ENCODE measurements at places on chromosomes 2 and 18.

DNA sequence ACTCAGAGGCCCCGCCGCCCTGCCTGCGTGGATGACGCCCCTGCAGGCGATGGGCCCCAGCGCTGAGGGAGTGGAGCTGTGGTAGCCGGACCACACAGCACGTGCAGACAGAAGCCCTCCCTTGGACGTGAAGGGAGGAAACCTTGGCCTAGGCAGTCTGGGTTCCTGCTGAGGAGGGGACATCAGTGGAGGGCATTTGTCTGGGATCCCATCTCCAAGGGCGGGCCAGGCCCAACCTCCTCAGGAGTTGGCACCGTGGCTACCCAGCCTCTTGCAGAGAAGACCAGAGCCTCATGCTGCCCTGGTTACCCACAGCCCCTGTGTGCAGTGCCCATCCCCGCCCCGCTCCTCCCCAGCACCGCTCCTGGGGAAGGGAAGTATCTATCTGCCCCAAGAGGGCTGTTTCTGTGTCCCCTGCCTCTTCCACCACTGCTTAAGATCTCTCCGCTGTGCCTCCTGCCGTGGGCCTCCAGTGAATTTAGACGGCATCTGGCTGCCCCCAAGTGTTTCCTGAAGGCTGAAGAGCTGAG, 241.8 kb downstream of the KLHL29 start:
- no peak for DNase-seq

- no peak for DNase-seq
These were observed 51.7 kb upstream of the CCDC85A start for GRCh38 chr2:56132138-56132537.

GRCh38 chr2:25743132-25743830, 69.9 kb upstream of the DTNB start:
- no peak for DNase-seq

- DNase-seq, result peak; percentile 88
These were observed 156.1 kb upstream of the ID2 start for GRCh38 chr2:8525582-8526402.

DNA sequence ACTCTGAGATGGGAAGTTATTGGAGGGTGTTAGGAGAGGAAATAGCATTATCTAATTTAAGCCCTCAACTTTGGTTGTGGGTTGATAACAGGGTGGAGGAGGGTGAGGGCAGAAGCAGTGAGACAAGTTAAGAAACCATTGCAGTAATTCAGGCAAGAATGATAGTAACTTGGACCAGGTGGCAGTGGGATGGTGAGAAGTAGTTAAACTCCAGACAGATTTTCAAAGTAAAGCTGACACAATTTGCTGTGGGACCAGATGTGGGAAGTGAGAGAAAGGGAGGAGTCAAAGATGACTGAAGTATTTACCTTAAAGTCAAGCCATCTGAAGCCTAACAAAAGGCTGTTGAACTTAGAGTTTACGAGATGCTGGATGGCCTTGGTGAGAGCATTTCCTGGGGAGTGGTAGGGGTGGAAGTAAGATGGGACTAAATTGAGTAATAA, 163.2 kb upstream of the KLF7 start:
- DNase-seq, result no peak

DNA sequence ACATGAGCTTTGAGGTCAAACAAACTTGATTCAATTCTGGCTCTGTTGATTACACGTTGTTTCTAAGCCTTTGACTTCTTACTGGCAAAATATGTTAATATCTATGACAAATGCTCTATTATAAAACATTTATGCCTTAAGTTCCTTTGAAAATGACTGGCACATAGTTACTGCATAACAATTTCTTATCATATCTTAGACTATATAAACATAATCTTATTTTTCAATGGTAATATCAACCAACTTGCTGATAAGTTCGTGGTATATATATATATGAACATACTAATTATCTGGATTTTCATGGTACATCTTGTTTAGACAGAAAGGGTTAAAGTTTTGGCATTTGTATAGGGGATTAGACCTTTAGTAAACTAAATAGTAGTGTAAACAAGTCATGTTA, 645.6 kb upstream of the ZNF804A start:
- no peak for DNase-seq

GRCh38 chr2:229170916-229171315, 100.2 kb downstream of the PID1 start:
- DNase-seq, result no peak

GRCh38 chr18:24613896-24614640, 153.6 kb downstream of the HRH4 start:
- no peak for DNase-seq

DNA sequence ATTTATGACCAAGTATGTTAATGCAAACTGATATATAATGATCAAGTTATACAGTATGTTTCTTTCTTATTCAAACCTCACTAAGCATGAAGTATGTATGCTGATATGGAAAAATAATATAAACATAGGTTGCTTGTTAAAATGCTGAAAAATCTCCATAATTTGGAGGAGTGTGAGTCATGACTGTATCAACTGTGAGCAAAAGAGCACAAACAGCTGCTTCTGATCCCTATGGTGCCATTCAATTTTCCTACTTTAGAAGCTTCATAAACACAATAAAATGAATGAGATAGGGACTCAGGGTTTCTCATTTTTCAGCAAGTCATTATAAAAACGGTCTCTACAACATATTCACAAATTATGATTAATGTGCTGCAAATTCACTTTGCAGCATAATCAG, 129.9 kb upstream of the TFPI start:
- no peak for DNase-seq

DNA sequence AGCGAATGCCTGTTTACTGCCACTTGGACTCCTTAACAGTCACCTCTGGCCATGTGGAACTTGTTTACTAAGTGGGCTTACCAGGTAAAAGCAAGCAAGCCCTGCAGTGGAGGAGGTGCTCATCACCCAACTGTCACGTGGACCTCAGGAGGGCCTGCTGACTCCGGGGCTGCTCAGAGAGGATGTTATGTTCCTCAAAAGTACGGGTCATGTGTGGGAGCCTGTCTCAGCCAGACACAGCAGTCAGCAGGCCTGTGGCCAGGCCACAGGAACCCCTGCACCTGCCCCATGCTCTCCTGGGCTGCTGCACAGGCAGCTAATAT, 36.2 kb downstream of the AMER3 start:
- DNase-seq, result no peak

GRCh38 chr18:23143016-23143814, 7.9 kb downstream of the CABLES1 start:
- no peak for DNase-seq

DNA sequence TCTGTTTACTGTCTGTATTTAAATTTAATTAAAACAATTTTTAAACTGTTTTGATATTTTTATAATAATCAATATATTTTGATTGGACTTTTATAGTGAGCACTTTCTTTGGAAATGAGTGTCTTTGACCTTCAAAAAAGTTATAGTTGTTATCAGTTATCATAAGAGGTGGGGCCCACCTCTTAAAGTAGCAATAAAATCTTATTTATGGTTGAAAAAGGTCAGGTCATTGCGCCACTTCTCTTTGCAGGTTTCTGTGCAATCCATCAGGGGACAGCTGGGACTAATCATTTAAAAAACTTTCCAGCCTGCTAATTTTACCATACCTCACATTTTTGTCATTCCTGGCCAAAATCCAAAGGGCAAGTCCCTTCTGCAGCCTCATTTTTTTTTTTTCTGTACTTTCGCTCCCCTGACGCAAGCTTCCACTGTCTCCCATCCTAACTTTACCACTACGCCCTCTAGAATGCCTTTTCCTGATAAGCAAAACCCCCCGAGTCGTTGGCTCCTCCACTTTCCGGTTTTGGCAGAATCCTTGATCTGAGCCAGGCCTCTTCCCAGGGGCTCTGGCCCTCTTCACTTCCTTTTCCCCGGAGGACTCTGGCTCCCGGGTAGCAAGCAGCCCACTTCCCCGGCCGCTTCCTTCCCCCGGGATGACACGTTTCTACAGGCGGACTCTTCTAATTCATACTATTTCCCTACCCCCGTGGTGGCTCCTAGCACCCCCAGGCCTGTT, 1.1 kb upstream of the SEH1L start:
- peak; percentile 78 for DNase-seq

DNA sequence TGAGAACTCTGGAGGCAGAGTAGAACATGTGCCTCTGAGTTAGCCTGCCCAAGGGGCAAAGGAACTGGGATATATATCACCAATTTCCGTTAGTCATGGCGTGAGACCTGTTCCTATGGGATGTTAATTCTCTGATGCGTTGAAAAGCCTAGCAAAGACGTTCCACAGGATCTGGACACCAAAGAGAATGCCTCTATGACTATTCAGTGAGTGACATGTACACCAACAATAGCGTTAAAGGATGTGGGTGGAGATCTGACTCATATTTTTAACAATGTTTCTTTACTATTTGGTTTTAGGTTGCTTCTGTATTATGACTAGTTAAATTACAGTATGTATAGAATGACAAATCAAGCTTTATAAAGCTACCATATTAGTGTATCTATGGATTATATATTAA, 320.9 kb upstream of the MC4R start:
- DNase-seq, result no peak

DNA sequence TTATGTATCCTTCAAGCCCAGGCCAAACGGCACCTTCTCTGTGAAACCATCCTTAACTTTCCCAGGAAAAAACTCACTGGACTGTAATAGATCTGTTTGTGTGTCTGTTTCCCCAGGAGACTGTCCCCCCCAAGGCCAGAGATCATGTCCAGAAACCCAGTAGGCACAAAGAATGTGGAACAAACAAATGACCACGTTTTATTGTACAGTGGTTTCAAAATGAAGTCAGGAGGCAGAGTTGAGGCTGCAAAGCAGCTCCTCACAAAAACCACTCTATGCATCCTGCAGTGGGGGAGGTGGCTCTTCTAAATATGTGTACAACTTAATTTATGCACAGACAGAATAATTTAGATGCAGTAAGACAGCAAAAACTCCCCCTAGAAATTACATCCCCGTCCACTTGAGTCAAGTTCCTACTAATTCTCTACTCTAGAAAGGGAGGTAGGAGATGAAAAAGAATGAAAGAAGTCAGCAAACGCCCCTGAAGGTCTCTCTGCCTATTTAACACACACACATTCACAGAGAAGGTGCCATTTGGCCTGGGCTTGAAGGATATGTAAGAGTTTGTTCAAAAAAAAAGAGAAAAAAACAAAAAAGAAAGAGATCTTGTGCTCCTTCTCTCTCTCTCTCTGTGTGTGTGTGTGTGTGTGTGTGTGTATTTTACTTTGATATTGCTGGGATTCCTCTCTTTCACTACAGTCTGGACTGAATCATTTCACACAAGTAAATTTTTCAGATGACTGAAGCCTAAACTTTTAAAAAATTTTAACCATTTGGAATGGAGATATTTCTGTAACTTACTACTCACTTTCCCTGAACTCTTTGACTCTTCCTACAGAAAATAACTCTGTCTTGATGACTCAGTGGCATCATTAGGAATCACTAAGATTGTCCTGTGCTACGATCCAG, 19.5 kb downstream of the BCL2 start:
- no peak for DNase-seq

DNA sequence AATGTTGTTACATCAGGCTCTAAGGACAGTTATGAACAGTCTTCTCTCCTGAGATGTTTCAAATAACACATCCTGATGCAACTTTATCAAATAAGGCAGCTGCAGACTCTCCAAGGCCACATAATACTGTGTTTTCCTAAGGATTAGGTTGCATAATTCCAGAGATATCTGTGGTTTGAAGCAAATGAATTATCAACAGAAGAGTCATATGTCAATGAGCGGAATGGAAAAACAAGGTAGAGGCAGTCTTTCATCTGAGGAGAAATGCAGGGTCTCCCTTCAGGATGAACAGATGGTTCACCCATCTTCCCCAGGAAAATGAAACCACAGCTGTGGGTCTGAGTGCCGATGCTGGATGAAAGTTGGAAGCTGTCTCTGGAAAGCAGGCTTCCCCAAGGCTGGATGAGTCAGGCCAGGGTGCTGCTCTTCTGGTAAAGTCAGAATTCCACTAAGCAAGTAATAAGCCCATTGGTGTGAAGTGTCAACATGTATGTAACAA, 22.2 kb downstream of the LYG1 start:
- DNase-seq, result no peak

- no peak for DNase-seq
These were observed 8.8 kb downstream of the TMEM37 start for GRCh38 chr2:119440501-119440870.

DNA sequence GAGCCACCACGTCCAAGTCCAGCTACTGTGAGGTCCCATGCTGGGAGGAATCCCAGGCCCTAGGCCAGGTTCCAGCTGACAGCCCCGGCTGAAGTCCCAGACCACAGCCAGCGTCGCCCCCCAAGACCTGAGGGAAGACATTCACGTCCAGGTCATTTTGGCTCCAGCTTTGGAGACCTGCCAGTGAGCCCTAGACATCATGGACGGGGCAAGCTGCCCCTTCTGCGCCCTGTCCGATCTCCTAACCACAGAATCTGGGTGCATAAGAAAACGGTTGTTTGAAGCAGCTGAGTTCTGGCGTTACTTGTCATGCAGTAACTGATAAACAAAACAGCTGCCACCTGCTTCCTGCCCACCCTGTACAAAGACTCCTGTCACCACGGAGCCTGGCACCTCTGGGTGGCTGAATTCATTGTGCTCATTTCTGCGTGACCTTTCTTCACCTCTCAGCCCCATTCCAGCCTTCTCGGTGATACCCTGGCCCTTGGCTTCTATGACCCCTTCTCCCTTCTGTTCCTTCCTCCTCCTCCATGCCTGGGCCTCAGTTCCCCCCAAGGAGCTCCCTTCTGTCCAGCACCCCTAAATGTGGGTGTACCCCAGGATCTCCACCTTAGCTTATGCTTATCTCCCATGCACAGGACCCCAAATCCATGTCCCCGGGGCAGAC, 72.6 kb upstream of the SMAD7 start:
- DNase-seq, result peak; percentile 50

Measured in sigmoid colon (tissue), 7 donors.